Body of pancreas (tissue), 4 donors: ENCODE measurements at places on chromosomes 12 and 14.

- DNase-seq: no peak
These were observed 7.5 kb upstream of the CCDC177 start for GRCh38 chr14:69582212-69582611.

- DNase-seq: no peak
These were observed 492.9 kb upstream of the TBX3 start for GRCh38 chr12:115176741-115177400.

DNA sequence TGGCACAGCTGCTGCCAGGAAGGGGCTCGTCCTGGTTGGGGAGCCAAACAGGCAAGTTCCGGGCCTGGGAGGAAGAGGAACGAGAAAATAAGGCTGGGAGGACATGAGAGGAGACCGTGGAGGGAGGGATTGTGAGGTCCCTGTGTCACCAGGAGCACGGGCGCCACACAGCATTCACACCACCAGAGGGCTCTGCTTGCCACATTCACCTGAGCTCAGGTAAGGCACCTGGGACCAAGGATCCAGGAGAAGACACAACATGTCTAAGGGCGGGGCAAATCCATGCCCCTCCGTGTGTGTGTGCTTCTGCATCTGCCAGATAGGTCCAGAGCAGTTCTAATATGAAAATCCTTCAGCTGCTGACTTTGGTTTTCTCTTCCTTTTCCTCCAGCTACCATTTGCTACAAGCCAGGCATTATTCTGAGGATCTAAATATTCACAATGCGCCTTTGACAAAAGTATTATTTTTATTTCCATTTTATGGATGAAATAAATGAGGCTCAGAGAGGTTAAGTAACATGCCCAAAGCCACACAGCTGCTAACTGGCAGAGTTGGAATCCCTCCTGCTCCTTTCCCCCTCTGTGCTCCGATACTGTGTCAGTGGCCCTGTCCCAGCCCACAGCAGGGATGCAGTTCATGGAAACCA lies 14.6 kb downstream of the RAPGEF3 start:
- peak; percentile 88 for DNase-seq

GRCh38 chr14:63897721-63898163 lies 44.9 kb downstream of the SYNE2 start:
- DNase-seq: no peak

GRCh38 chr12:123867141-123867540 lies 105.0 kb downstream of the DNAH10 start:
- DNase-seq: no peak

GRCh38 chr12:9651265-9651729 lies 18.2 kb upstream of the CLEC2D start:
- no peak for DNase-seq

- DNase-seq: peak; percentile 70
These were observed 82.6 kb upstream of the TRAF3 start for GRCh38 chr14:102694530-102695166.

GRCh38 chr14:56686416-56686815 lies 106.8 kb downstream of the TMEM260 start:
- DNase-seq: peak; percentile 39
